Fibroblast of villous mesenchyme (primary cell): ENCODE measurements at places on chromosomes 6 and 20. TPM values are rescaled to one million over a fixed set of nuclear protein-coding genes. Genes with fewer than 3 reads are reported as not detected.

RARS2 gene
- 42.5 and 51.8 TPM in 2 replicates for total RNA-seq

MCCD1 gene
- not detected in 2 replicates for total RNA-seq

SEMG1 gene
- total RNA-seq, result not detected in 2 replicates

GCM1 gene
- not detected in 2 replicates for total RNA-seq

PRSS16 gene
- total RNA-seq, result under 0.01 TPM in 1 of 2 replicates, not detected in the other

DOP1A gene
- total RNA-seq, result 25.8 and 44.0 TPM in 2 replicates

TPD52L1 gene
- total RNA-seq, result 9.7 and 9.9 TPM in 2 replicates

CLIC5 gene
- not detected in 2 replicates for total RNA-seq

MYB gene
- total RNA-seq, result 0.32 and 0.43 TPM in 2 replicates

CFAP206 gene
- 0.86 TPM in 1 of 2 replicates, not detected in the other for total RNA-seq

ARMC12 gene
- total RNA-seq, result 0.43 TPM in 1 of 2 replicates, not detected in the other

MOCS1 gene
- 5.2 and 10.8 TPM in 2 replicates for total RNA-seq

SSTR4 gene
- total RNA-seq, result not detected in 2 replicates

AKIRIN2 gene
- 13.9 and 17.7 TPM in 2 replicates for total RNA-seq

KIF6 gene
- 0.32 and 0.43 TPM in 2 replicates for total RNA-seq

SLC4A11 gene
- total RNA-seq, result 1.6 and 1.7 TPM in 2 replicates

CRISP2 gene
- total RNA-seq, result not detected in 2 replicates

BMP6 gene
- under 0.01 and 1.7 TPM in 2 replicates for total RNA-seq

GNAS-AS1 gene
- total RNA-seq, result 0.43 and 0.64 TPM in 2 replicates
